ENCODE measurements at places on chromosomes 13 and 19.

DNA sequence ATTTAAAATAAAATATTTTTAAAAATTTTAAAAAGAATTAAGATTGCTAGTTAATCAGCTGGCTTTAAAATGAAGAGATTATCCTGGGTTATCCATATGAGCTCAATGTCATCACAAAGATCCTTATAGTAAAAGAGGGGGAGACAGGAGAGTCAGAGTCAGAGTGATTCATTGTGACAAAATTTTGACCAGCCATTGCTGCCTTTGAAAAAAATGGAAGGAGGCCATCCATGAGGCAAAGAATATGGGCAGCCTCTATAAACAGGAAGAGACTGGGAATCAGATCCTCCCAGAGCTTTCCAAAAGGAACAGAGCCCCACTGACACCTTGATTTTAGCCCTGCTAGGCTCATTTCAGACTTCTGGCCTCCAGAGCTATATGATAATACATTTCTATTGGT, 9.3 kb upstream of the RUBCNL start:
- H3K4me1 ChIP-seq = peaks cover 5% of the 10 kb centered on the region
- H3K27ac ChIP-seq = no peak overlapping the region
- DNase-seq = no peak
- peaks cover 7% of the 10 kb centered on the region for H3K27me3 ChIP-seq
- no peaks in the 10 kb centered on the region for H3K36me3 ChIP-seq
- H3K4me3 ChIP-seq = no peak overlapping the region

- peaks cover 14% of the 10 kb centered on the region for H3K4me1 ChIP-seq
- no peaks in the 10 kb centered on the region for H3K27me3 ChIP-seq
Measured at GRCh38 chr13:100106005-100106404, 17.1 kb downstream of the PCCA start.

DNA sequence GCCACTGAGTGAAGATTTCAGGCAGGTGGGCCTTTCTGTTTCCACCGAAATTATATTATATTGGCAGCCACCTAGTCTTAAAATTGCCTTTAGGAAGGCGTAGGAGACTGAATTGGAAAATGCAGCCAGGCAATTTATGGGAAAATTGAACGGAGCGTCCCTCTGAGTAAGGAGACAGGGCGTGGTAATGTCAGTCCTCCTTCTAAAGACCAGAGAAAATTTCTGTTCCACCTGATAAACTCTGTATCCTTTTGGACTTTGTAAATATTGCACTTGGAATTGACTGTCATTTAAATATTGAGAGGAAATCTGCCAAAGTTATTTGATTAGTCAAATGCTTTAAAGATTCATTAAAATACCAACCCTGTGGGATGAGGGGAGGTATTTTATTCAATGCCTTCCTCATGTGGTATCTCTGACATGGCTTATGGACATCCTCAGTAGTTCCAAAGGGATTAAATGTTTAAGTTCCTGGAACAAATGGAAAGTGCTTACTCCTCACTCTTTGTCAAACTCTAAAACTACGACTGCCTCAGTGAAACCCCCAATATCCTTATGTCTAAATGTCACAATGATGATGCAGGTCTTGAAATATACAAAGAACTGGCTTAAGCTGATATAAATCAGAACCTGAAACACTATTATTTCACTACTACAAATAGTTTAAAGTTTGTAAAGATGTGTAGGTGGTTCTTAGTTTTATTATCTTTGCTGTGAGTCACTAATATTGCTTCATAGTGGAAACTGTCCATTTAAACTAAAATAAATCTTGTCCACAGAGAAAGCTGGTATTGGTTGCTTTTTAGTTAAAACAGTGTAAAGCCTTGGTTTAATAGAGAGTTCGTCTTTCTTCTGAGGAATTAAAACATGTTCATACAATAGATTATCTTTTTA, 203.2 kb downstream of the FGF14 start:
- H3K27me3 ChIP-seq = no peaks in the 10 kb centered on the region
- no peaks in the 10 kb centered on the region for H3K36me3 ChIP-seq
- no peak for DNase-seq
- H3K4me3 ChIP-seq = no peak overlapping the region

- no peak overlapping the region for H3K4me3 ChIP-seq
- no peaks in the 10 kb centered on the region for H3K27me3 ChIP-seq
- no peak overlapping the region for H3K27ac ChIP-seq
- no peak for DNase-seq
- H3K4me1 ChIP-seq = peaks cover 14% of the 10 kb centered on the region
Measured at GRCh38 chr19:30028118-30028991, 86.3 kb downstream of the URI1 start.

GRCh38 chr19:41420101-41420880, 6.9 kb downstream of the B3GNT8 start:
- H3K36me3 ChIP-seq = peaks cover 6% of the 10 kb centered on the region
- H3K4me1 ChIP-seq = peaks cover 4% of the 10 kb centered on the region
- DNase-seq = no peak
- no peak overlapping the region for H3K4me3 ChIP-seq

DNA sequence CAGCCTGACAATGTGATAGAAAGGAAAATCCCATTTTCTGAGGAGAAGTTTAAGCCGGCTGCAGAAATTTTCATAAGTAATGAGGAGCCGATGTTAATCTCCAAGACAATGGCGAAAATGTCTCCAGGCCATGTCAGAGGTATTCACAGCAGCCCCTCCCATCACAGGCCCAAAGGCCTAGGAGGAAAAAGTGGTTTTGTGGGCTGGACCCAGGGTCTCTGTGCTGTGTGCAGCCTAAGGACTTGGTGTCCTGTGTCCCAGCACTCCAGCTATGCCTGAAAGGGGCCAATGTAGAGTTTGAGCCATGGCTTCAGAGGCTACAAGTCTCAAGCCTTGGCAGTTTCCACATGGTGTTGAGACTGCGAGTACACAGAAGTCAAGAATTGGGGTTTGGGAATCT, 32.9 kb upstream of the GPC6 start:
- H3K27ac ChIP-seq = no peak overlapping the region
- no peaks in the 10 kb centered on the region for H3K4me1 ChIP-seq
- H3K4me3 ChIP-seq = no peak overlapping the region
- H3K27me3 ChIP-seq = no peaks in the 10 kb centered on the region

DNA sequence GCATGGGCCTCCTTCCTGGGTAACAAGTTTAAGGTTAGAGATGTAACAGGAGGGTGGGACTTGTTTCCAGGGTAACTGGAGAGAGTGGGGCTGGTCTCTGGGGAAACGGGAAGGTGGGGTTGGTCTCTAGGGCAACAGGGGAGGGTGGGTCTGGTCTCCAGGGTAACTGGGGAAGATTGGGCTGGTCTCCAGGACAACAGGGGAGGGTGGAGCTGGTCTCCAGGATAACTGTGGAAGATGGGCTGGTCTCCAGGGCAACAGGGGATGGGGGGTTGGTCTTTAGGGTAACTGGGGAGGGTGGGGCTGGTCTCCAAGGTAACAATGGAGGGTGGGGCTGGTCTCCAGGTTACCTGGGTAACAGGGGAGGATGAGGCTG, 36.5 kb downstream of the SPTBN4 start:
- H3K27me3 ChIP-seq = peaks cover 42% of the 10 kb centered on the region
- H3K4me1 ChIP-seq = peaks cover 6% of the 10 kb centered on the region
- no peak overlapping the region for H3K4me3 ChIP-seq
